ENCODE measurements at places on chromosomes 11 and 22. TPM values are rescaled to one million over a fixed set of nuclear protein-coding genes. Genes with fewer than 3 reads are reported as not detected.

DNA sequence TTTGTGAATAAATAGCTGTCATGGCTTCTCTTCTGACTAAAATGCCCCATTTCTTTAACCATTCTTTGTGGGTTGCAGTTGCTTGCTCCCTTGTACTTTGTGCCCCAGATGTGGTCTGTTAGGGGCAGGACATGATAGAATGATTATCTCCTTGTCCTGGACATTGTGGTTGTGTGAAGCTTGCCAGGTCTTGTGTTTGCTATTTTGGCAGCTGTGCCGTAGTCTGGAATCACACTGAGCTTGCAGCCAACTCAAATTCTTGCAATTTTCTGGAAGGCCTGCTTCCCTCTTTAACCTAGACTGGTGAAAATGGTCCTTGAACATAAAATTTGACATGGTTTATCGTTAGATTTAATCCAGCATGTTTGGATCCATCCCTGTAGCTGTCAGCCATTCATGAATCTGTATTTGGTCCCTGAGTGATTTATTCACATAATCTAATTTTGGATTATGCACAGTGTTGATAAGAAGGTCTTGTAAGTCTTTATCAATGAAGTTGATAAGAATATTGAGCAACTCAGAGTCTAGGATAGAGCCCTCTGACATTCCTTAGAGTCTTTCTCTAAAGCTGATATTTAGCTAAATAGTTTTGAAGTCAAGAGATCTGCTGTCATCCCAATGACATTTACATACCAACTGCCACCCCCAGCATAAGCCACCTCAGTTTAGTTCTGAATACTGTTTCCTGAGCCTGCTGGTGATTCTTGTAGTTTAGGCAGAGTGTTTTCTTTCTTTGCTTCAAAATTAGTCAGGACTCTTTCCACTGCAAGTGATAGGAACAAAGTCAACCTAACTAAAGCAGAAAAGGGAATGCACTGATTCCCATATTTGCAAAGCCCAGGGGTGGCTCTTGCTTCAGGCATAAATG lies 9.8 kb downstream of the SPON1 start:
- no peak for ATAC-seq

The PTPN5 gene
- 0.41 TPM for total RNA-seq

The RAD9A gene
- total RNA-seq, result 5.8 TPM

The DTX4 gene
- 0.66 TPM for total RNA-seq

The NPAS4 gene
- not detected for total RNA-seq

DNA sequence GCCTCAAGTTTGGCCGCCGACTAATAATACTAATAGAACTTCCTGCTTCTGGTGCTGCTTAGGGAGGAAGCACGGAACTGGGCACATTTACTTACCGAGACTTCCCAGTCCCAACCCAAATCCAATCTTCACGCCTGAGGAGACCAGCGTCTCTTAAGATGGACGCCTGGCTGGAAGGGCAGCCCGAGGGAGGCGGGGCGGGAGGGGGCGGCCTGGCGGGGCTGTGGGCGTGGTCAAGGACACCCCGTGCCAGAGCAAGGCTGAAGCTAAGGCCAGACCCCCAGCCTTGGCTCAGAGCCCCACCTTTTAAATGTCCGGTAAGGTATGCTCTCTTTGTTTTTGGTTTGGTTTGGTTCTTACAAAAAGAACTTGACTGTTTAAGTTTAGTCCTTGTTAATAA lies at the start of gene GDPD4:
Gene GDPD4 (minus strand): TSS at position 177 of the 400 bp plus-strand sequence. CDS start 16,549 bp downstream, outside the sequence.
- ATAC-seq, result no peak

The FJX1 gene
- 25.6 TPM for total RNA-seq

The PPME1 gene
- 68.7 TPM for total RNA-seq

The MUC5AC gene
- 0.36 TPM for total RNA-seq

The APOBEC3A gene
- total RNA-seq, result not detected

The RFPL2 gene
- total RNA-seq, result 1.3 TPM

DNA sequence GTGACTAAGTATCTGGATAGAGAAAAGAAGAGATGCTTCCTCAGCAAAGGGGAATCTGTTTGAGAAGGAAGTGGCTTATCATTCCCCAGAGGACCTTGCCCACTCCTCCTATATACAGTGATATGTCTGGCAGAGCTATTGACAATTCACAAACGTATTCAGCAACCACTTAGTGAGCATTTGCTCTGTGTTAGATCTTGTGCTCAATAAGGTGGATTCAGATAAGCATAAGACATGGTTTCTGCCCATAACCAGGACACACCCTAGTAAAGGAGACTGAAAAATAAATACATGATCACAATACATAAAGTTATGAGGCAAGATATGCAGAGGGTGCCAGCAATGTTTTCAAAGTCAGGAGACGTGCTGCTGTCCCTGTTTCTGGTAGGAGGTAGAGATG lies 1.4 kb downstream of the TMEM9B start:
- ATAC-seq, result no peak

The CD248 gene
- total RNA-seq, result 1.3 TPM

GRCh38 chr22:26579331-26579886 lies 10.5 kb downstream of the TPST2 start:
- no peak for ATAC-seq

The PNPLA5 gene
- 0.09 TPM for total RNA-seq

DNA sequence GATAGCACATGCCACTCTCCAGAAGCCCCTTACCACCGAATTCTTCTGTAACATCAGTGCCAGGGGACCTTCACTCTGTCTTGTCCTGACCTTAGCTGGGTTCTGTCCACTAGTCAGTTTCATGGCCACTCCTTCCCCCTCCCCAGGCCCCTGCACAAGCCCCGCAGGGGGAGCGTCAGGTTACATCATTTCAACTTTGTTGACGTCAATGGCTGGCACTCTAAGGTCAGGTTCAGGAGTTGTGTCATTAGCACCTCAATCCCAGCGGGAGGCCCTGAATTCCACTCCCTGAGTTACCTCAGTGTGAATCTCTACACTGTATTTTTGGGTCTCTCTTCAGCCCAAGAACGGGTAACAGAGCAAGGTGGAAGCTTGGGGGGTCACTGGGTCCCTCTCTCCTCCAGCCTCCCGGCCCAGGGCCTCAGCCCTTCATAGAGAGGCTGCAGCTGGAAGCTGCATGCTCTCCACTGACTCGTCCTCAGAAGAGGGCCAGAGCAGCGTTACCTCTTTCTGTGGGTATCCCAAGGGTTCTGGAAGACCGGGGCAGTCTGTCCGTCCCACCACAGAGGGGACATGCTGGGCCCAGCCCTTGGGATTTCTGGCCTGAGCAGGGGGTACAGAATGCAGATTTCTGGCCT lies 10.3 kb downstream of the USH1C start:
- ATAC-seq, result no peak

DNA sequence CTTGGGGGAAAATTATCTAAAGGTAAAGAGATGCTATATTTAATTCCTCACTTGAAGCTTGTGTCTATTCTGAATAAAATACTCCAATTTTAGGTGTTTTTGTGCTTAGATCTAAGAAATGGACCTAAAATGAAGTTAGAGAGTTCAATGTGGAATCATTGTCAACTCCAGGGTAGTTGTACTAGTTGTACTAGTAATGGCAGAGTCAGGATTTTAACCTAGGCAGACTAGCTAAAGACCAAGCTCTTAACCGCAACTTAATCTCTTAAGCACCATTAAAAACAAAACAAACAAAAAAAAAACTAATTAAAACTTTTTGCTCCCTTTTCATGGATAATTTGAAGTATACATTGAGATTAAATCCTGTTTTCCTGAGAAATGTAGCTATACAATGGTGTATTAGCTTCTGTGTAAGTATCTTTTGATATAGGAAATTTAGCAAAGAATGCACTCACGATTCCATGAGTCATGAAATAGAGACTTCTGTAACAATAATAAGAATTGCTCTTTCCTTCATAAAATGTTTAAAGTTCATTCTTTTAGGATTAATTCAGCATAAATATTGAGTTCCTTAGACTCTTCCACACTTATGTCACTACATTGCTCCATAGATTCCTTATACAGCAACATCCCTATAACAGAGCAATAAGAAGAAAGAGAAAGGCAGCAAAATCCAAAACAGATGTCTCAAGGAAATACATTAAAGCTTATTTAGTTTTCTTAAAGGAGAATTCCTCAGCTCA lies 26.5 kb upstream of the SOX6 start:
- no peak for ATAC-seq

DNA sequence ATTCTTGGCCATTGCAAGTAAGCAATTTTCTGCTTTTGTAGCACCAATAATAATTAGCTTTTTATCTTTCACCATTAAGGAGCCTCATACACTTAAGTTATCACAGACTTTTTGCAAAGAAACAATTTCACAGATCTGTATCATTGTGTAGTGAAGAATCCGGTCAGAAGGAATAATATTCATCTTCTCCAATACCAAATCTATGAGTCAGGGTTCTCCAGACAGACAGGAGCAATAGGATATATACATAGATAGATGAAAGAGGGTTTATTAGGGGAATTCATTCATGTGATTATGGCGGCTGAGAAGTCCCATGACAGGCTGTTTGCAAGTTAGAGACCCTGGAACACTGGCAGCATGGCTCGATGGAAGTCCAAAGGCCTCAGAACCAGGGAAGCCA lies 82.9 kb upstream of the UBASH3B start:
- no peak for ATAC-seq

The TMEM132A gene
- total RNA-seq, result 84.8 TPM

GRCh38 chr11:13965337-13965736 lies 2.8 kb downstream of the SPON1 start:
- no peak for ATAC-seq

- ATAC-seq, result no peak
Observed at GRCh38 chr11:131375915-131376314, 5.5 kb downstream of the NTM start.

GRCh38 chr11:64915376-64915887 lies 1.6 kb downstream of the ATG2A start:
- ATAC-seq, result no peak

The IL17REL gene
- total RNA-seq, result 0.31 TPM

The NFAM1 gene
- total RNA-seq, result 0.27 TPM

GRCh38 chr11:44282620-44283019 lies 27.3 kb downstream of the ALX4 start:
- ATAC-seq, result peak; percentile 64

The BAIAP2L2 gene
- total RNA-seq, result 4.2 TPM

DNA sequence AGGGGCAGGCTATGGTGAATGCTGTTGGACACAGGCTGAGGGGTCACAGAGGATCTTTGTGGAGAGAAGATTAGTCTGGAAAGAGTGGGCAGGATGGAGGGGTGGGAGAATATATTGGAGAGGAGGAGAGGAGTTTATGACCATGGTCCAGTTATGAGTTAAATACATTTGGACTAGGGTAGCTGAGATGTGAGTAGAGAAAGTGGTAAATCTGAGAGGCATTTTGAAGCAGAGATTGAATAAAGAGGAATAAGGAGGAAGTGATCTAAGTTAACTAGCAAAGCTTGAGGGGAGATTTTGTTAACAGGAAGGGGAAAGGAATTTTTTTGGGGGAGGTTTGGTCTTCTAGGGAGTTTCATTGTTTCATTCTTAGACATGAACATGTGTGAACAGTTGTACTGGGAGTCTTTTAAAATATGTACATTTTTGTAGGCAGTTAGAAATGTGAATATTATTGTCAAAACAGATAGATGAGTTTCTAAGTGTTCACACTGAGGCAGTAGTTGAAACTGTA lies 43.1 kb upstream of the EED start:
- ATAC-seq, result no peak

DNA sequence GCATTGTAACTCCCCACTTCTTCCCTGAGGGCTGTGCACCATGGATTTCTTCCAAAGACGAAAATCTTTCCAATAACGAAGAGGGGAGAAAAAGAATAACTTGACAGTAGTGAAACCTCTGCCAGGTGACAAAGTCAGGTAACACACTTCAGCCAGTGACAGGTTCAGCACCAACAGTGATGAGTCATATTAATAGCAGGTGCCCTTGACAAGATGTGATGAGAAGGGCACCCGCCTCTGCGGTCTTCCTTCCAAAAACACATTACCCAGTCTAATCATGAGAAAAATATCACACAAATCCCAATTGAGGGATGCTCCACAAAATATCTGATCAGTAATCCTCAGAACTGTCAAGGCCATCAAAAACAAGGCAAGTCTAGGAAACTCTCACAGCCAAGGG lies 157.8 kb downstream of the EFCAB6 start:
- ATAC-seq, result no peak

The CEND1 gene
- total RNA-seq, result 0.86 TPM

The VPS51 gene
- 58.9 TPM for total RNA-seq

DNA sequence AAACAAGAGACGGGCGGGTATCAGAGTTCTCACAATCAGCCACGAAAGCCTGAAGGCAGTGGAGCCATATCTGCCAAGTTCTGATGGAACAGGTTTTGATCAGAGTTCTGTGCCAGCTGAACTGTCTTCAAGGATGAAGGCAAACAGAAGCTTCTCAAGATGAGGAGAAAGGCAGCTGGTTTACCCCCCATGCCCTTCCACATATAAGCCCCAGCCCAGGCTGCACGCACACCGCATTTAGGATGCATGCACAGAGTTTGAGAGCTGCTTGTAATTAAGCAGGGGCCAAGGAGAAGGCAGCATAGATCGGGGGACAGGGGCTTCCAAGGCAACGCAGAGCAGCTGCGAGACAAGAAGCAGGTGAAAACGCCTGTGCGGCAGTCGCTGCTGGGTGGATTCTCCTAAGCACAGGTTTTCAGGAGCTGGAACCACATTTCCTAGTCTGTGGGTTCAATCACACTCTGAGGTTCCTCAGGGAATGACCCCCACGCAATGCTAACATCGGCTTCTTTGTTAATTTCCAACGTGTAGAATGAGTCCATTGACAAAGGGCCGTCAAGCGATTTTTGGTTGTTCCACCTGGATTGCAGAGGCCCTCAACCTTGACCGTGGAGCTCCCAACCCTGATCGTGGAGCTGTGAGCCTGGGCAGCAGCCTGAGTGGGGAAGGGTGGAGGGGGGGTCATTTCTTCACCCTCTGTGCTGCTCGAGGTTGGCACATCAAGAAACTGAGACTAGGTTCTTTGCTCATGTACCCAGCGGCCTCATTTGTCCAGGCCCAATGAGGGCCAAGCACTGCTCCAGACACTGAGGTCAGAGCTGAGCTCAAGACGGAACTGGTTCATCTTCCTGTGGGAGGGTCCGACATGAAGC lies 81.7 kb upstream of the SHISAL1 start:
- ATAC-seq, result no peak

DNA sequence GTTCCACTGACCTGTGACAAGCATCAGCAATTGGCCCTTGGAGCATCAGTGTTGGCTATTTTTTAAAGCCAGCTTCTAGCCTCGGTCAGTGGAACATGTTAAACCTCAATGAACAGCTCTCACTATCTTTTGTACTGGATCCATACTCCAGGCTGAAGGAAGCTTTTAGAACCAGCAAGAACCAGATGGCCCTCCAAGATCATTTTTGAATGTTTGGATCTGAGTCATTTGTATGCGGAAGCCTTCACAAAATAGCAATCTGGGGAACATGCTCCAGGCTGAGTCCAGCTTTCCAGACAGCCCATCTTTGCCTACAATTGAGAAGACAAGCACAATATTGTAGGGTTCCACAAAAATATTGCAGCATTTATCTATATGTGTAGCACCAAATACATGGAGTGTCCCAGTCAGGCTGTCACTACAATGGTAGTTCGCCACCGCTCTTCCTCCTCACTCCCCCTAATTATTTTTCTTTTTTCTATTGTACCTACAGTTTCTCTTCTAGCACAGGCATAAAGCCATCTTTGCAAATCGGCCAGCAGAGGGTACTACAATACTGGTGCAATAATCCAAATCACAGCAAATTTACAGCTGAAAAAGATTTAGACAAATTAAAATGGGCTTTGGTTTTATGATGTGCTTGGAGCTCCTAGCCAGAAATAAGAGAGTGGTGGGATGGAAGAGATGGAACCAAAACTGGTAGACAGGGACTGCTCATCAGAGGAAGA lies 177.4 kb upstream of the BLID start:
- peak; percentile 47 for ATAC-seq

The MN1 gene
- 4.1 TPM for total RNA-seq

The C11orf97 gene
- not detected for total RNA-seq

- ATAC-seq, result no peak
Observed at GRCh38 chr11:130677486-130678153, 229.2 kb downstream of the ADAMTS15 start.

- ATAC-seq, result peak; percentile 92
Observed at GRCh38 chr11:113664069-113664980, 41.8 kb downstream of the TMPRSS5 start.

All from motor neuron (in vitro differentiated cells).